Nephron progenitor cell (in vitro differentiated cells): ENCODE measurements at places on chromosomes 5 and 9.

- H3K27me3 ChIP-seq, result no peaks in the 10 kb centered on the region
- H3K4me1 ChIP-seq, result no peaks in the 10 kb centered on the region
- no peak overlapping the region for H3K27ac ChIP-seq
- DNase-seq, result no peak
- H3K36me3 ChIP-seq, result peaks cover 32% of the 10 kb centered on the region
Observed at GRCh38 chr9:17349831-17350230, 215.0 kb downstream of the CNTLN start.

GRCh38 chr9:109088221-109088620, 31.5 kb downstream of the TMEM245 start:
- no peak for DNase-seq
- no peaks in the 10 kb centered on the region for H3K4me1 ChIP-seq
- no peak overlapping the region for H3K27ac ChIP-seq
- peaks cover 76% of the 10 kb centered on the region for H3K36me3 ChIP-seq

GRCh38 chr5:146836226-146836842, 42.2 kb downstream of the PPP2R2B start:
- DNase-seq, result no peak
- no peak overlapping the region for H3K4me3 ChIP-seq
- H3K4me1 ChIP-seq, result no peaks in the 10 kb centered on the region
- H3K27ac ChIP-seq, result no peak overlapping the region
- no peaks in the 10 kb centered on the region for H3K36me3 ChIP-seq

- H3K27me3 ChIP-seq, result no peaks in the 10 kb centered on the region
- no peak overlapping the region for H3K27ac ChIP-seq
- peaks cover 65% of the 10 kb centered on the region for H3K36me3 ChIP-seq
- H3K4me1 ChIP-seq, result peaks cover 2% of the 10 kb centered on the region
Observed at GRCh38 chr9:93531374-93531773, 45.0 kb upstream of the PHF2 start.

DNA sequence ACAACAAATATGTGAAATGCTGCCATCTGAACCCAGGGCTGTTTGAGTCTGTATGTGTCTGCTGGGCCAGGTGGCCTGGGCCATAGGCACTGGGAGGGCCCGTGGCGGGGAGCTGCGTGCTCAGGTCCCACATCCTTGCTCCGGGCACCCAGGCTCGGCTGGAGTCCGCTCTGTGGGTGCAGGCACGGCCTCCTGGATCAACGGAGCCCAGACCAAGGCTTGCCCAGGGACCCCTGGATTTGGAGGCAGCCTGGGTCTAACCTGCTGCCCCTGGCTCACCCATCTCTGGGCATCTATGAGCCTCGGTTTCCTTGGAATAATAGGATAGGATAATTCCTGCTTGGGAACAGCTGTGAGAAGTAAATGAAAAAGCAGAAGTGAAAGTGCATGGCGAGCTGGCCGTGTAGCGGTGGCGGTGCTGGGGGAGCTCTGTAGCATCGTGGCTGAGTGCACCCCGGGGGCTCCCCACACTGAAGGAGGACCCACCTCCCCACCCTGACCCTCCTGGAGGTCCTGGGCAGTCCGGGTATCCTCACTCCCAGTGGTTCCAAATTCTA, 1.2 kb downstream of the CDHR2 start:
- peaks cover 4% of the 10 kb centered on the region for H3K27me3 ChIP-seq
- no peak overlapping the region for H3K4me3 ChIP-seq
- H3K4me1 ChIP-seq, result peaks cover 35% of the 10 kb centered on the region

- no peak overlapping the region for H3K4me3 ChIP-seq
- DNase-seq, result no peak
- peaks cover 40% of the 10 kb centered on the region for H3K4me1 ChIP-seq
- H3K36me3 ChIP-seq, result no peaks in the 10 kb centered on the region
- no peaks in the 10 kb centered on the region for H3K27me3 ChIP-seq
- H3K27ac ChIP-seq, result no peak overlapping the region
Observed at GRCh38 chr5:82982846-82983245, 94.3 kb downstream of the TMEM167A start.
